Glomerular endothelial cell (primary cell): ENCODE measurements at places on chromosomes 2 and 18.

DNA sequence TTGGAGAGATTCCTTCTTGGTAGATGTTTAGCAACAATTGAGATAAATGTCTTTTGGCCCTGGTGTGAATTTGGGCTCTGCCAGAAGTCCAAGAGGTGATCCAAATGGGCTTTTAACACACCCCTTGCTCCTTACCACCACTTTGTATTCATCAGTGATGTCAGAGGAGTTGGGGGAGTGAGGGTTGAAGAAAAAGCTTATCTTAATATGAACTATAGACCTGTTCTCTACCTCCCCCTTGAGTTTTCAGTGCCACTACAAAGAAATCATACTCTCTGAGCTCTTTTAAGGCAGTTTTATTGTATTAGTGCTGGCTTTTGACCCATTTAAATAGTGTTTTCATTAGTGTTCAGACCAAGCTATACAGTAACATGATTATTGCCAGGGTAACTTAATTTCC, 229.1 kb downstream of the PHLPP1 start:
- DNase-seq = no peak

DNA sequence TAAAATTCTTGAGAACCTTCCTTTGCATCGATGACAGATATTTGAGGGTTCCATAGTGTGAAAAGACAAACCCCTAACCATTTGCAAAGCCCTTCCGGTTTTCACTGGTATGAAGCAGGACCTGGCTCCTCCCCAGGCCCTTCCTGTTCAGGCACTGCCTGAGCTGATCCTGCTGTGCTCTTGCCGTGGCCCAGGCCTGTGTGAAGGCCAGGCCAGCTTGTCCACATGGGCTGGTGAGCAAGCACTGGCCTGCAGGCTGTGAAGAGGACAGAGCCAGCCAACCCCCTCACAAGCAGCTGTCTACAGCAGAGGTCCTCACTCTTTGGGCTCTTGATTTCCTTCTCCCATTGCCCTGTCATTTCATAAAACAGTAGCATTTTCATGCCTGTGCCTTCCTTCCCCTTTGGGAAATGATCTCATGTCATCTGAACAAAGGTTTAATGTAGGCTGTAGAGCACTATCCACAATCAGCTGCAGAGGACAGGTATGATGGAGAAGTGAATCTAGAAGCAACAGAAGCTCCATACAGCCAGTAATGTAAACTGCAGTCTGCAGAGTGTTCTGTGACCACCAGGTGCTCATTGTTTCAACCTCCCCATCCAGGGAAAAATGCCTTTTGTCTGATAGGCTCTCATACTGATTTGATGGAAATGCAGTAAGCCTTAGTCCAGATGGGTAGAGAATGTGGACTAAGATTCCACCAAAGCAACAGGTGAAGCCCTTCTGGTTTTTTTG, 19.8 kb downstream of the MPHOSPH10 start:
- DNase-seq = no peak

DNA sequence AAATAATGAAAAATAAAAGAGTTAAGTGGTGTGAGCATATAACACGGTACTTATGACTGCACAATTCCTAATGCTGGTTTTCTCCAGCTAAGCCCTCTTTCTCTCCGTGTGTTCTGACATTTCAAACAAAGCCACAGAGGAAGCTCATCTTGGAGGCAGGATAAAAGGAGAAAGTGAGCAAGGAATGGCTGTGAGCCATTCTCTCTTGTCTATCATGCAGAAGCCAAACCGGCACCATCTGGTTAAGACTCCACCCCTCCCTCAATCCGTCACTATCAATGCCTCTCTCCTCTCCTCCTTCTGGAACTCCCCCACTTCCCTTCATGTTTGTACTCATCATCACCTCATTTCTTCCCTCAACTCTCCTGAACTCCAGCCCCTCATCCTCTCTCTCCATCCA, 210.4 kb downstream of the TMEM163 start:
- DNase-seq = no peak

DNA sequence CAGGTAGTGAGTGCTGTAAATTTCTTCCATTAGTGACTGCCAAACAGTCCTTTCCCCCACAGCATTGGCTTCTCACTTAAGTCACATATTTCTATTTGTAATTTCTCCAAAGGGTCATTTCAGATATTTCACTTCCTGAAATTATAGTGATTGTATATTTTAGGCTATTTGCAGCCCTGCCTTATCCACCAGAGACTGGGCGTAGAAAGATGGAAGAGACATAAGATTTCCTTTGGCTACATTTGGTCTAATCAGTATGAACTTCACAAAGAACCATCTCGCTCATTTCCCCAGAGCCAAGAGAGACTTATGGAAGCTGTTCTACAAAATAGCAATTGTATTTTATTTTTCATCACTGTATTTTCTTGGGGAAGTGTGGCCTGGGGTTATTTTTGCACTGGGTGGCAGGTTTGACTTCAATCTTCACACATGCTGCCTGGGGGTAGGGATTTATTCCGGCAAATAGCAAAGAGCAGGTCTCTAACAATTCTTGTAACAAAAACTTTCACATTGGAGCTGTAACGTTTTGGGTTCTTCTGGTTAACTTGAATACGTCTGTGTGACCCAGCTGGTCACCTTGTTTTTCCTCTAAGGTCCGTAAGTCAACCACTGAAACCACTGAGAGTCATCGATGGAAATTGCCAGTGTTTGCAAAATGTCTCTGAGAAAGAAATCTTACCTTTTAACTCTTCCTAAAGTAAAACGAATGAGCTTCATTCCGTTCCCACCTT, 170.6 kb upstream of the SERPINE2 start:
- no peak for DNase-seq

- no peak for DNase-seq
Measured at GRCh38 chr2:239567786-239568185, 167.0 kb upstream of the HDAC4 start.

- peak; percentile 94 for DNase-seq
Measured at GRCh38 chr18:55401638-55402191, 186.3 kb downstream of the TCF4 start.

DNA sequence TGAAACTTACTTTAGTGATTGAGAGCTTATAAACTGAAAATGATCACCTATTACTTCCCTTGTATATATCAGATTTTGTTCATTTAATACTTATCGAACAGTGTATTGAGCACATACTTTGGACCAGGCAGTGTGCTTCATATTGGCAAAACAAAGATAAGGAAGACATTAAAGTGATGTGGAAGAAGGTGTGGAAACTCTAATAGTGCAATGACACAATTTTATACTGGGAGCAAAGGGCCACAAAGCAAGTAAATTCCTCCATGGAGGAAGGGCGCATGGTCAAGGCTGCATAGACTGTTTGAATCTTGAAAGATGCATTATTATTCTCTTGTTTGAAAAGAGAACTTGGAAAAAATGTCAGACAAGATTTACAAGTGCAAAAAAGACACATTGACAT, 936.5 kb upstream of the DDX18 start:
- DNase-seq = no peak

DNA sequence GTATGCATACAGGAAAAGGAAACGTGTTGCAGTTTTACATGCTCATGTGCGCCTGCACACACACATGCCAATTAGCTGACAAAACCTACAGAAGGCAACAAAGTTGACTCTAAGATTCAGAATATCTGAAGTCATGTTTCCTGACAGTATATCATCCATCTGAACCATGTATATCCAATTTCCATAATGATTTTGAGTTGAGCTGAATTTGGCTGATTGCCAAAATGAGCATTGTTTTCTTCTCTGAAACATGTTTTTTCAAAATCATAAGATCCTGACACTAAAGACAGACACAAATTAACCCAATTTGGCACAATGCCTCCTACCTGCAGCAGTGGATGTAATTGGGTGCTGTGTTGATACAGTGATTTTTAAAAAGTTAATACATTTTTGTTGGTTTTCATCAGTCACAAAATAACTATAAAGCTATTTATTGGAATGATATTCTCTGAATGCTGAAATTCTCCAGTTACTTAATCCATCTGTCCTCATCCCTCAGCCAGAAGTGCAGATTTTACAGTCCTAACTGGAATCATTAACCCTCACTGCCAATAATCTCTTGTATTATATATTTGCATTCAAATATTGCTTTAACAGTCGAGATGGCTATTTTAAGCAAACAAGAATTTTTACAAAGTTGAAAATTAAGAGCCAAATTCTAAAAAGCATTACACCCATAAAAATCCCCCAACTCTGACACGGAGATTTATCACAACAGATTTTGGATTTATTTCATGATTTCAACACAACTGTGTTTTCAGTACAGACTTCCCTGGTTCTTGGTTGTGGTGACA, 161.7 kb upstream of the LMAN1 start:
- DNase-seq = no peak

DNA sequence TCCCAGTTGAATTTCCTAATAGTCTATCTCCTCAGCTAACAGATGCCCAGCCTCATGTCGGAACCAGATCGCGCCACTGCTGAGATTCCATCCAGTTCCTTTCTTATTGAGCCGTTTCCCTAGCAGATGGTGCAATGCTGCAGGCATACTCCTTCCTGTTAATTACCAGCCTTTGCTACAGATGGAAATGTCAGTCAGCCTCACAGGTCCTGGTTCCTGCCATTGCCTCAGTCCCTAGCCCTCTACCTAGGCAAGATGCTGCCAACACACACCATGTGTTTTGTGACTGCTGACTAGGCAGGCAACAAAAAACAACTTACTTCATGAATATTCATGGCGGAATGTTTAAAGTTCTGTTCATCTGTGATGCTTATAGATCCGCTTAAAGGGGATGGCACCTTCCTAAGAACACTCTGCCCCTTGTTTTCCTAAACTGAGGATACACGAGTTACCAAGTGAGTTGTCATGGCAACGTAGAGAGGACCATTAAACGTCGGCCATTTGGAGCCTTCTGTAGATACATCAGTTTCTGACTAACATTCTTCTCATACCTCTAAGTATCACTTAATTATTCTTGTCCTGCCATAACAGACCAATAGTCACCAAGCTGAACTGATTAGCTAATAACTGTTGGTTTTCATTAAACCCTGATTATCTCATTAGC, 749.5 kb downstream of the RNF144A start:
- DNase-seq = no peak

- DNase-seq = no peak
Measured at GRCh38 chr2:28833740-28834470, 23.3 kb downstream of the SPDYA start.

DNA sequence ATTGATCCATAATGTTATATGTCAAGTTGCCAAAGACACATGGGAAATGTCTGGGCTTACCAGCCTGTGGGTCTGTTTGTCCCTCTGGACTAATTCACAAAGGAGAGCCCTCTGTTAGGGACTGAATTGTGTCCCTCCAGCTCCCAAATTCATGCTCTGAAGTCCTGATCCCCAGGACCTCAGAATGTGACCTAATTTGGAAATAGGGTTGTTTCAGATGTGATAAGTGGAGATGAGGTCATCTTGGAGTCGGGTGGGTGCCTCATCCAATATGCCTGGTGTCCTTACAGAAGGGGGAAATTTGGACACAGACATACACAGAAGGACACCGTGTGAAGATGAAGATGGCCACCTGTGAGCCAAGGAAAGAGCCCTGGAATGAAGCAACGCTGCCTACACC, 41.4 kb upstream of the ROCK2 start:
- DNase-seq = no peak
